ENCODE measurements at places on chromosomes 12 and 14.
A peak's percentile ranks its signal among the peaks of the same experiment; 100 is the strongest.

- no peak for DNase-seq
These were observed 68.3 kb upstream of the SCN8A start for GRCh38 chr12:51522696-51523095.

GRCh38 chr12:3223601-3224529 lies 146.7 kb downstream of the TSPAN9 start:
- DNase-seq = no peak

DNA sequence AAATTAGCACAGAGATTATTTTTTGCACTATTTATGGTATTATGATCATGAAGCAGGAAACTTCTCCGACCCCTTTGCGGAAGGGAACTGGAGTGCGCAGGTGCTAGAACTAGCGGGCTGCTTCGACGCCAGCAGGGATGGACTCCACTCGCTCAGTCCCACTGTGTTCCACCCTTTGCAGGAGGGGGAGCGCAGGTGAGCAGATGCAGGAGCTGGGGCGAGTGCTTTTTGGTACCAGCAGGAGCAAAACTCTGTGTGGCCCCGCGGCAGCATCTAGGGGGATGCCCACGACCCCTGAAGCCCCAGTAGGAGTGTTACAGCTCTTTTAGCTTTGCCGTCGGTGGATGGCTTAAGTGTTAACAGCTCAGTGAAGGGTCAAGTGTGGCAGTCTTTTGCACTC lies 113.9 kb downstream of the TMEM132D start:
- DNase-seq = no peak

DNA sequence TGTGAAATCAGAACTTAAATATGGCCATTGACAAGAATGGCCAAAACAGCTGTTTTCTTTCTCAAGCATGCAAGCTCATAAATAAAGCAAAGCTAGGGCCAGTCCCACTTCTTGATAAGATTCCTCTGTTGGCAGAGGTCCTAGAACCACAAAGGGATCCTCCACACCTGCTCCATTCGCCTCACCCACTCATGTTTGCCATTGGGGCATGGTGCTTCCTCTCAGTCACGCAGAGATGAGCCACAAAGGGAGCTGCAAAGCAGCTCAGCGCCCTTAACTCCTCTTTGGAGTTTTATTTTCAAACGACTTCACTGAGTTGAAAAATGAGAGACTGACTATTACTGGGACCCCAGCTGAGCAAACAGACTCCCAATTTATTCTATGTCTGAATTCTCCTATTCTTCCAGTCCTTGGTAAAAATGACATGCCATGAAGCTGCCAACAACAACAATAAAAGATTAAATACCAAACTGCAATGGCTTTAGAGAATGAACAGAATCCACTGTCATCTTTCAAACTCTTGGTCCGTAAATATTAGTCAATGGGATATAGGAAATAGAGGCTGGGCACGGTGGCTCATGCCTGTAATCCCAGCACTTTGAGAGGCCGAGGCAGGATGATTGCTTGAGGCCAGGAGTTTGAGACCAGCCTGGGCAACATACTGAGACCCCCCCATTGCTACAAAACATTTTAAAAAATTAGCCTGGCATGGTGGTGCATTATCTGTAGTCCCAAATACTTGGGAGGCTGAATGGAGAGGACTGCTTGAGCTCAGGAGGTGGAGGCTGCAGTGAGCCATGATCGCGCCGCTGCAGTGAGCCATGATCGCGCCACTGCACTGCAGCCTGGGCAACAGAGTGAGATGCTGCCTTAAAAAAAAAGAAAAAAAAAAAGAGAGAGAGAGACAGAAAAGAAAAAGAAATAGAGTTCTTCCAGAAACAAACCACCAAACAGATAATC lies 16.4 kb downstream of the MANSC1 start:
- no peak for DNase-seq

DNA sequence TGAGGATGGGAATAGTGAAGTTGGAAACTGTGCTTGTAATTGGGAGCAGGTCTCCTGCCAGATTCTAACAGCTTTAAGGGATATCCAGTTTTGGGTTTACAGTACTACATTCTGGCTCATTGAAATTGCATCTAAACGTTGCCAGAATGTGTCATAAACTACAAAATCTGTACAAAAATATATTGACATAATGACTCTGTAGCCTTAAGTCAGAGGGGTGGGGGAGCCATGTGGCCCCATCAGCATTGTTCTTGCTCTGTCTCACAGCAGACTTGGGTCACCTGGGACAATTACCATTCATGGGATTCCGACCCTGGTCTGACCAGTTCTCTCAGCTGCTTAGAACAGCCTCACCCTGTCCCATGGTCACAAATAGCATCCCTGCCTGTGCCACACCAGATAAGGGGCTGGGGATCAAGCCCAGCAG lies 43.3 kb upstream of the MED13L start:
- DNase-seq = no peak

DNA sequence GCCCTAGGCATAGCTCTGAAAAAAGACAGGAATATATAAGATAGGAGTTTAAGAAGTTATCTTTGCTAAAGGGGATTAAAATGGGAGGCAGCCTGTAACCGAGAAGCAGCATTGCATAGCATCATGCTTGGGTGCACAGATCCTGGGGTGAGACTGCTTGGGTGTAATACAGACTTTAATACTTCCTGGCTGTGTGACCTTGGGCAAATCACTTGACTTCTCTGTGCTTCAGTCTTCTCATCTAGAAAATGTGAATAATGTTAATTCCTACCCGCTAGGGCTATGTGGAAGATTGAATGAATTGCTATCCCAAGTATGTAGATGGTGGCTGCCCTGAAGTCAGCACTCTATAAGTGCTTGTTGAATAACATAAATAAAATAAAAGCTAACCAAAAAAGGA lies 204.5 kb downstream of the TMEM132C start:
- DNase-seq = no peak

DNA sequence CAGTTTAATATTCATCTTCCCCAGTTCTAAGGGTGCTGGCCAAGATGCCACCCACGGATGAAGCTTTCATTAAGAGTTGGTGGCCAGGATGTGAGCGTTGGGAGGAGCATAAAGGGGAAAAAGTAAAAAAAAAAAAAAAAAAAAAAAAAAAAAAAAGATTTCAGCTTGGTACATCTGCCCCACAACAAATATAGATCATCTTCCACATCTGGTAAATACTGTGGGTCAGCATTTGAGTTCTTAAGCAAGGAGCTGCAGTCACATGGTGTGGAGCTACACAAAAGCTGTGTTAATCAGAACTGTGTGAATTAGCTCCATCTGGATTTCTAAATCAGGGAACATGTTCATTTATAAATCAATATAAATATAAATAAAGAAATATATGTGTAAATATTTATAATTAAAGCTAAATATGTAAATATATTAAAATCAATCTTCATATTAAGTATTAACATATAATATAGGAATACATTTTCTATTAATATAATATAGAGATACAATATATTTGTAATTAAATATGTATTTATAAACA lies 262.3 kb downstream of the NUAK1 start:
- no peak for DNase-seq

DNA sequence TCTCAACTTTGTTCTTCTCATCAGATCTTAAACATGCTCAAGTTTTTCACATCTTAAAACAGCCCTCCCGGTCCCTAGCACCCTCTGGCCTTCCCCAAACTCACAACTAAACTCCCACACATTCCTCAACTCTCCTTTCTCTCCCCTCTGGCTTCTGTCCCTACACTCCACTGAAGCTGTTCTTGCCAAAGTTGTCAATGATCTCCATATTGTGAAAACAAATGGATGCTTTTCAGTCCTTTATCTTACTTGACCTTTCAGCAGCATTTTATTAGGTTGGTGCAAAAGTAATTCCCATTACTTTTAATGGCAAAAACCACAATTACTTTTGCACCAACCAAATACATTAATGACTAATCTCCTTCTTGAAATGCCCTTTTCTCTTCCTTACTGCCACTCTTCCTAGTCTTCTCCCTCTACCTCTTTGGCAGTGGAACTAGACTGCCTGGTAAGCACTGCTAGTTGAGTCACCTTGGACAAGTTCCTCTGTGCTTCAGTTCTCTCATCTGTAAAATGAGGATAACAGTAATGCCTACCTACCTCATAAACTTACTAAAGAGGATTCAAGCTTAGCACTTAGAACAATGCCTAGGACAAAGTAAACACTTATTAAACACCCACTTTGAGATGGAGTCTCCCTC lies 16.0 kb downstream of the CERS5 start:
- no peak for DNase-seq

GRCh38 chr14:91330856-91331255 lies 86.4 kb upstream of the GPR68 start:
- no peak for DNase-seq

DNA sequence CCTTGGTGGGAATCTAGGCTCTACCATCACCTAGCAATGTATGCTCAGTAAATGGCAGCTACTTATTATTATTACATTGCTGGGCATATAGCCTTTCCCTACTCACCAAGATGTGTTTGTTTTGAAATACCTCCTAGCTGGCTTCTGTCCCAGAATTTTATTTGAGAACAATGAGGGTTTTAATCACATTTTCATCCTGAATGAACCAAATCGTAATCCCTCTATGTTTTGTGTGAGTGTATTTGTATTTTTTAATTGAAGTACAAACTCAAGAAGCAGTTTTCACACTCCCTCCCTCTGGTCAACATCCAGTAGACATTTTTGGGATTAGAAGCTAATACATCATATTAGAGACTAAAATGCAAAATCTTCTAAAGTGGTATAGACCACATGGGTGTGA lies 7.6 kb downstream of the SLC7A8 start:
- no peak for DNase-seq

DNA sequence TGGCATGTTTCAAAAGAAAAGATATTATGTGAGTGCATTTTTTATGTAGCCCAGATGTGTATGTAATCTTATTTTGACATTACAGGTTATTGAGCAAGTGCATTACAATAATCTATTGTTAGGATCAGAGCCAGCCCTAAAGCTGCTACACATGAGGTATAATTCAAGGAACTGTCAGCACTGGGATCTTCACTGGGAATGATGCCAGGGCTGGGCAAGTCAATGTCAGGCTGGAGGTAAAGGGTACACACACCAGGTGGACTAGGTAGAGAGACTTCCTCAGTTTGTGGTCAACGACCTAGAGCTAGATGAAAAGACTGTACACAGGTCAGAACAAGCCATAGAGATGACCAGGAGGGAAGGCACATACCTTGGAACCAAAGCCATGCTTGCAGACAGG lies 15.4 kb downstream of the TRIM9 start:
- no peak for DNase-seq

GRCh38 chr14:88026890-88027289 lies 22.0 kb downstream of the GPR65 start:
- DNase-seq = no peak

DNA sequence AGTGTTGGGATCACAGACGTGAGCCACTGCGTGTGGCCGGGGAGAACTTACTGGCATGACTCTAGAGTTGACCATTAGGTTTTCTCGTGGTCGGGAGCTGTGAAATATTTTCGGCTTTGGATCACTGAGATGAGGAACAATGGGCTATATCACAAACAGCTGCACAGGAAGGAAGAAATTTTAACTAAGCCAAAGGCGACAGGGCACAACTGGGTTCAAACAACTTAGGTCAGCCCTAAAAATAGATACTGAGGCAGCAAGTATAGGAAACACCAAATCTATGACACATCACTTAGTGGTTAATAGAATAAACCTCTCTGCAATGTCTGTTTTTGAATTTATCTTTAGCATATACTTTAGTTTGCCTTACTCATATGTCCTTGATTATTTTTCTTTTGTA lies 162.9 kb downstream of the LRIG3 start:
- DNase-seq = peak; percentile 77

- DNase-seq = no peak
These were observed 6.1 kb upstream of the BDKRB2 start for GRCh38 chr14:96198430-96199130.

GRCh38 chr12:9084417-9084816 lies 31.3 kb downstream of the A2M start:
- DNase-seq = no peak

DNA sequence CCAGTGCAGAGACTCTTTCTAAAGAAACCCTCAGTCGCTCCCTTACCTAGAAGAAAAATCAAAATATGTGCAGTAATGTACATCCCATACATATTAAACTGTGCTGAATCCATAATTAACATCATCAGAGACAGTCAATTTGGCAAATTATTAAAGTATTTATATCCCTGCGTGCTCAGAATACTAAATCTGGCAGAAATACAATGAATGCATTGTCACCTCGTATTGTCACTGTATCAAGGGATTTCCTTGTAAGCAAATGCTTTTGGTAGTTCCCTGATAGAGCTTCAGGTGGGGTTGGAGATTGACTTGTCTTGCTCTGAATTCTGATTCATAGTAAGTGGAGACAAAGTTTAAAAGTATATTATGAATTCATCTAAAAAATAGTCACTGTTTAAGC lies 319.1 kb downstream of the PPFIA2 start:
- DNase-seq = no peak

GRCh38 chr14:89435892-89436656 lies 19.0 kb upstream of the FOXN3 start:
- no peak for DNase-seq

DNA sequence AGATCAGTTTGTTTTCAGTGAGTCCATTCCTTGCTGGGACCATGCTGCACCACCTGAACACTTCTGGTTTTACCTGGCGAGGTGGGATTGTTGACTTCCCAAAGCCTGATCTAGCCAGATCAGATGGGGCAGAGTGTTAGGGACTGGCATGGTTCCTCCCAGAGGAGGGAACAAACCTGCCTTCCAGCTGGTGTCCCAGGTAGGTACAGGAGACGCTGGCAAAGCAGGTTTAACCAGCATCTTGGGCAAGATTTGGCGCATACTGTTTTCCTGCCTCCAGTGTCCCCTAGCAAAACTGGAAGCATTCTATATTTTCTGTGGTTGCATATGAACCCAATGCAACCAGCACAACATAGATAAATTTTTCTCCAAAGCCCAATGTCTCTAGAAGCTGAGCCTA lies 14.6 kb upstream of the FOS start:
- DNase-seq = no peak

GRCh38 chr14:21268617-21269251 lies 508 bp downstream of the HNRNPC start:
- no peak for DNase-seq

DNA sequence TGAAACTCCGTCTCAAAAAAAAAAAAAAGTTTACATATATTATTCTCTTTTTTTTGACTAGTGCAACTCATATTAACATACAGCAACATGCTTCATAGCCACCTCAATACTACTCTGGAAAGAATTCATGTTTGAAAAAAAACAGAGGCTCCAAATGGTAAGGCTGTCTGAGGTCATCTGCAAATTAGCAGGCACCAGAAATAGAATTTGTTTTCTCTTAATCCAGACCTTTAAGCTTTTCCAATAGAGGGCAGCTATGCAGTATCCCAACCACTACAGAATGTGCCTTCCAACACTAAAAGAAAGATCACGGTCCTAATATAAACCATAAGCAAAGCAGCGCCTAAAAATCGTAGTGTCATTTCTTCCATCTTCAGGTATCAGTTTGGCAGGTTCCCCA lies 12.0 kb downstream of the C2CD5 start:
- no peak for DNase-seq

GRCh38 chr12:52644078-52644415 lies 8.0 kb downstream of the KRT2 start:
- no peak for DNase-seq

GRCh38 chr14:100673807-100674154 lies 52.9 kb upstream of the DLK1 start:
- no peak for DNase-seq

- peak; percentile 2 for DNase-seq
These were observed 253.7 kb downstream of the SNAPC1 start for GRCh38 chr14:62015945-62016344.

All from HS-5 (cell line).